Spinal cord (tissue), 10 donors: ENCODE measurements at places on chromosomes 3 and 15.

GRCh38 chr15:90790057-90790456 is 72.9 kb downstream of the BLM start:
- DNase-seq, result no peak

DNA sequence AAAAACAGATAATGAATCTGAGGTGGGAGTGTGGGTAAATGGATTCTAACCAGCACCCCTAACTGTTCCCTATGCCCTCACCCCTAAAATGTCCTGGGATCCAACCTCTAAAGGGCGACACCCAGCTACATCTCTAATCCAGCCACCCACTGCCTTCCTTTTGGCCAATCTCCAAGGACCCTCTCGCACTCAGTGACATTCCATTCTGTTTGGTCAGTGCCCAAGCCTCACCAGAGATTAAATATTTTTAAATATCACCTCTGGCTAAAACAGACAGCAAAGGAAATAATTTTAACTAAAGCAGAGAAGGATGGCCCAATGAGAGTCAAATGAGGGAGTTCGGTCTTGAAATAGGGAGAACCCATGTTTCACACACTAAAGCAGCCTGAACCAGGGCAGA is 19.9 kb upstream of the SCN10A start:
- DNase-seq, result no peak

- DNase-seq, result no peak
These were observed 8.7 kb downstream of the SRP14 start for GRCh38 chr15:40029979-40030893.

- DNase-seq, result no peak
These were observed 87.6 kb upstream of the MYZAP start for GRCh38 chr15:57503911-57504598.

DNA sequence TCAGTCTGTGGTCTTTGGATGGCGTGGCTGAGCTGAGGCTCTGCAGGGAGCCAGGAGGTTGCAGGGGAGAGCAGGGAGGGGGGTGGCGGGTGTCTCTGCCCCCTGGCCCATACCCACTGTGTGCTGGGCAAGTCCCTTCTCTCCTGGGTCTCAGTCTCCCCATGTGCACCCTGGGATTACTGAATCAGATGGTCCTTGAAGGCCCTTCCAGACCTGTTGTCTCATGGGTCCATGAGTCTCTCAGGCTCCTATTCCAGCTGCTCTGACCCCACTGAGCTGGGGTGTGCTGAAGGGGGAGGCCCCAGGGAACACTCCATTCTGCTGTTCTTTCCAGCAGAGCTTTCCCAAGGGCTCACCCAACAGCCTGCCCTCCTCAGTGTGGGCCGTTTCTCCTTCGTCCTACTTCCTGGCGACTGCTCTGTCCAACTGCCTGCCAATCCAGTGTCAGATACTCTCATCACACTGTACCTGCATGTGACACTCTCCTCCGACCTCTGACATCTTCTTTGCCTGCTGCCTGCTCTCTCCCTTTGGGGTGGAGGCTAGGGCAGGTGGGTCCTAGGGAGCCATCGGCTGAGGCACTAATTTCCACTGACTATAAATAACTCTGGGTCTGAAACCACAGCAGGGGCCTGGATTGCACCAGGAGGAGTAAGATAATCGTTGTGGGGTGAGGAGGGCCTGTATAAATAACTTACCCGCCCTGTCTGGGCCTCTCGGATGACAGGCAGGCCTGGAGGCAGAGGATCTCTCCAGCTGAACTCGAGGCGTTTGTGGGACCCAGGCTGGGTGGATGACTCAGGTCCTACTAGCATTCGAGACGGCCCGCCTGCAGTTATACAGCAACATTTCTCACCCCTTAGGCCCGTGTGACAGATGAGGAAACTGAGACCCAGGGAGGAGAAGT is 67.1 kb downstream of the ATP2B2 start:
- DNase-seq, result no peak

DNA sequence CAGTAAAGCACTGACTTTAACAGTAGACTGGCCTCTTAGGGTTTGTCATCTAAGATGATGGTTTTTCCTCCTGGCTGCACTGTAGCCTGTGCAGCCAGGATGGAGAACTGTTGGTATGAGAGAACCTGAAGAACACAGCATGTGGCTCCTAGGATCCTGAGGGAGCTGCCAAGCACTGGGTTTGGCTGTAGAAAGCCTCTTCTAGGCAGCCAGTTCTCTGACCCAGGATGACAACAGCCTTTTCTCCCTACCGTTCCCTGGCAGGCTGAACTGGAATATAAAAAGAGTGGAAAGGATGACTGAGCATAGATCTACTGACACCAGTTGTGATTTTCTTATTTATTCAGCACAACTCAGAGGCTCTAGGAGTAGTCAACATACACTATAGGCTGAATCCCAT is 34.3 kb upstream of the MANF start:
- DNase-seq, result no peak

DNA sequence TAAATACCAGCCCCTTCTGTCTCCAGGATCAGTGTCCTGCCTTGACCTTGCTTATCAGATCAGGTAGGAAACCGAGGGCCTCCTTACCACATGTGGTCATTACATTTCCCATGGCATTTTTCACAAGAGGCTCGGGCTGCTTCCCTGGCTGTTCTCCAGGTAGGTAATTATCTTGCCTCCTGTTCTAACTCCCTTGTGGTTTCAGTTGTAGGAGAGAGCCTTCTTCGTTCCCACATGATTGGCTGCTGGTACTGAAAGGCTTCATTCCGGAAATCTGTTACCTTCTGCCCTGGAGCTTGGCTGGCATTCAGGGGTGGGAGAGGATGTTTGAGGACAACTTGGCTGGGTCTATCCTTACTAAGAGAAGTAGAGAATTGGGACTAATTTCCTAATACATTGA is 46.8 kb upstream of the RORA start:
- no peak for DNase-seq

- no peak for DNase-seq
These were observed 7.6 kb downstream of the HDC start for GRCh38 chr15:50257924-50258323.

DNA sequence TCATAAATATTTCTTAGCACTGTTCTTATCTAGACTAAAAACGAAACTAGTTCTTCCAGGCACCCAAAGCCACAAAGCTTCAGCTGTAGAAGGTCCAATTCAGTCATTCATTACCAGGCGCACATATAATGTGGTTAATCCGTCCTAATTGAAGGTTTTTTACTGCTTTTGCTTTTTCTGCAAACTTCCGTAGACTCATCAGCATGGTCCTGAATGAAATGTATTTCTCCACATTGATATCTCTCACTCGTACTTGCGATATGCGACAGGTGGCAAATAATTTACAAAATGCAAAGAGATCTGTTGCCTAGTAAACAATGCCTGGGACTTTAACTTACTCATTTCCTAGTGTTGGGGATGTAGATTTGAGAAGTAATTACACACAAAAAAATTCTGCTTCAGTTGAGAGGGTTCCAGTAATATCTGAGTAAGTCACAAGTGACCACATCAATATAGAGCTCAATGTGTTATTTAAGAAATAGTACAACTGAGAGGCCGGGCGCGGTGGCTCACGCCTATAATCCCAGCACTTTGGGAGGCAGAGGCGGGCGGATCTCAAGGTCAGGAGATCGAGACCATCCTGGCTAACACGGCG is 75.0 kb upstream of the MBNL1 start:
- no peak for DNase-seq

GRCh38 chr3:95311272-95311671 is 1248.4 kb downstream of the NSUN3 start:
- DNase-seq, result no peak

DNA sequence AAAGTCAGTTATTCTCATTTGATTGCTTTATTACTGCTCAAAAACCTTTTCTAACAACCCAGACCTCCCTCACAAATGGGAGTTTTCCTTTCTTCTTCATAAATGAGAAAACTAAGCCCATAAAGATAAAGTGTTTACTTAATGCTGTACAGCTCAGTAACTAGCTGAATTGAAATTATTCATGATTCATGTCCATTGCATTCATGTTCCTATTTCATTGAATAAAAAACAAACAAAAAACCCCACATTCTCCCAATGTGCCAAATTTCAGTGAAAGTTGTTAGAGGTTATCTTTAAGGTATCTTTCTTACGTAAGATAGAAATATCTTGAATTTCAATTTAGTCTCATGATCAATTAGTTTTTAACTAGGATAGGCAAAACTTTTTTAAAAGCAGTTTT is 2.8 kb downstream of the PLSCR2 start:
- no peak for DNase-seq

- DNase-seq, result no peak
These were observed 18.9 kb upstream of the GOLGB1 start for GRCh38 chr3:121768452-121768851.

DNA sequence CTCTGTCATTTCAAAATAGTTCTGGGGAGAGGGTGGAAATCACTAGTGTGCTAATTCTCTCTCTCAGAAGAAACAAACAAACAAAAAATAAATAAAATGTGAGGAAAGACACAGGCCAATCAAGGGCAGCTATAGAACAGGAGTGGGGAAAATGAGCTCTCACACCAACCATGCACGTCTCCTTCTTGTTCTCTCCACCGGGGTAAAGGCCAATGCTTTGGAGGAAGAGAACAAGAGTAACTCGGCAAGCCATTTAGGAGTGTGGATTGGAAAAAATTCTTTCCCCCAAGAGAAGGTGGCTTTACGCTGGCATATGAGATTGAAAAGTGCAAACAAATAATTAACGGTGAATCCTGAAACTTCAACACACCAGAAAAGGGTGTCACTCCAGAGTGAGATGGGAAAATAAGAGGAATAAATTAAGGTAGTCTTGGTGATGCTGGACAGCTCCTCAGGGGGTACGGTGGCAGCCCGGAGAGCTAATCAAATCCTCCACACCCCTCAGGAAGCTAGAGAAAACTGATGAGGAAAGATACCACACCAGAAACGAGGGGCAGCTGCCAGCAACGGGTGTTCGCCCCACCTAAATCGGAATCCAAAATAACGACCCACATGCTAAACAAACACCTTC is 88.0 kb downstream of the RFTN1 start:
- DNase-seq, result no peak

GRCh38 chr3:188573291-188573940 is 419.5 kb downstream of the LPP start:
- no peak for DNase-seq

GRCh38 chr3:105580296-105580965 is 213.7 kb downstream of the ALCAM start:
- no peak for DNase-seq

- no peak for DNase-seq
These were observed 26.8 kb upstream of the INSYN1 start for GRCh38 chr15:73779974-73780373.

DNA sequence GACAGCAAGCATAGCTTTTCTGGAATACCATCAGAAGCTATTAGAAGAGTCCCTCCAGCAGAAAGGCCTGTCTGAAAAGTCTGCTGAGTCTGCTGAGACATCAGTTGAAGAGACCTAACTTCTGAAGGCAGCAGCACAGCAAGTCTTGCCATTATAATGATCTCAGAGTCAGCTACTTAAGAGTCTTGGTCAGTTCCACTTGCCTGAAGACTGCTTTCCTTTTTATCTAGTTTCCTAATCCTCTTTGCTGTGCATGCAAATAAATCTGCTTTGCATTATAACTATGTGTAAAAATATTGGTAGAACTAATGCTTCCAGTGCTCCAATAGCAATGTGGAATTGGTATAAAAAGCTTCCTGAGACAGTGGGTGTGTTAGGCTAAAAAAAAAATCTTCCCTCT is 34.9 kb upstream of the CPOX start:
- DNase-seq, result no peak

DNA sequence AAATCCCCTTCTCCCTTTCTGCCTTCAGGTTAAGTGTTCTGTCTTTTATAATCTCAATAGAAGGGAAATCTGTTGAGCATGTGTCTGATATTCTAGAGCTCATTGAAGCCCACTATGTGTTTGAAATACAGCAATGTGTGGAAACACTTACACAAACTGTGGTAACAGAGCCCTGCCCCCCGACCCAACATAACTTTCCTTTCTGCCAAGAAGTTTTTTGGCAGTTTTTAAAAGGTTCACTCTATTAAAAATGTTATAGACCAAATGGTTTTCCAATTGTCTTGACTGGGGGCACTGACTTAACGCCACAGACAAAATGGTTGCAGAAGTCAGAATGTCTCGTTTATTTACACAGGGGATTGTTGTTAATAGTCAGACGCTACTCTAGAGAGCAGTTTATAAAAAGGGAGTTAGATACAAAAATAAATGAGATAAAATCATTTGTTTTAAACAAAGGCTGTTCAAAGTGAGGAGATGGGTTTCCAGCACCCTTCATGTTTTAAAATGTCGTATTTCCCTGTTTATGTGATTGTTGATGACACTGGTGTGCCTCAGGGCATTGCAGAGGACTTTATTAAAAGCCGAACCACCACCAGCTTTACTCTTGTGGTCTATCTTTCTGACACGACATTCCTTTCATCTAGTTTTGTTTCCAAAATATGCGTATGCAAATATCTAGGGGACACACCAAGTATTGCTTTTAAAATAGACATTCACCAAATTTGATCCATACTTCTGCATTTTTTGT is 26.7 kb upstream of the GREM1 start:
- no peak for DNase-seq

- no peak for DNase-seq
These were observed 191.1 kb downstream of the GREM1 start for GRCh38 chr15:32908872-32909271.

- DNase-seq, result no peak
These were observed 210.2 kb downstream of the NR1D2 start for GRCh38 chr3:24155276-24155675.

DNA sequence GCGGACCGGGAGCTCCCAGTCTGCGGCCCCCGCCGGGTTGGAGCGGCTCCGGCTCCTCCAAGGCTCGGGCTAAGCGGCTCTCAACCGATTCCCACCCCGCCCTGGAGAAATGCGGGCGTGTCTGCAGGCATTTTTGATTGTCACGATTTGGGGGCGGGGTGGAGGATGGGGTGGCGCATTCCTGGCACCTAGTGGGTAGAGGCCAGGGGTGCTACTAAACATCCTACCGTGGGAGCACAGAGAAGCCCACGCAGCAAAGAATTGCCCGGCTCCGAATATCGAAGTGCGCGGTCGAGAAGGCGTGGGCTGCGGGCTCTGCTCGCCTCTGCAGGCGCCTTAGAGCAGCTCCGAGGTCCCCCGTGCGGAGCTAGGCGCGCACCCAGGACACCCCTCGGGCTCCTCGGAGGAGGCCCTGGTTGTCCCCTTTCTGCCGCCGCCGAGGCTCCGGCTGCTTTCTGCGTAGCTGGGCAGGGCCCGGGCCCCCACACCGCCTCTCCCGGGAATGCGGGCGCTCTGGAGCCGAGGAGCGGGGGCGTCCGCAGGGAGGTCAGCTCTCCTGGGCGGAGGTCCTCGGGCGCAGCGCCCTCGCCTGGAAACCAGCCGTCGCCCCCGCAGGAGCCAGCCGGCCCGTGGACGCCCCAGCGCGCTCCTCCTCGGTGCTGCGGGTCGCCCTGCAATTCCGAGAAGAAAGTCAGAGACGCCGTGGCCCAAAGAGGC is 16.5 kb upstream of the LAMP3 start:
- DNase-seq, result no peak

DNA sequence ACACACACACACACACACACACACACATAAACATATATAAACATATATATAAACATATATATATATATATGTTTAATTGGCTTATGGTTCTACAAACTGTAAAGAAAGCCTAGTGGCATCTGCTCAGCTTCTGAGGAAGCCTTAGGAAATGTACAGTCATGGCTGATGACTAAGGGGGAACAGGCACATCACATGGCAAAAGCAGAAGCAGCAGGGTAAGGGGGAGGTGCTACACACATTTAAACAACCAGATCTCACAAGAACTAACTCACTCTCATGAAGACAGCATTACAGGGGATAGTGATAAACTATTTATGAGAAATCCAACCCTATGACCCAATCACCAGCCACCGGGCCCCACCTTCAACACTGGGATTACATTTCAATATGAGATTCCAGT is 922.9 kb downstream of the SI start:
- no peak for DNase-seq
